Colonic mucosa (tissue), 4 donors: ENCODE measurements at places on chromosomes 1 and 21. TPM values are rescaled to one million over a fixed set of nuclear protein-coding genes. Genes with fewer than 3 reads are reported as not detected.

WDR64 gene
- not detected for total RNA-seq

FMO2 gene
- 1.1 TPM for total RNA-seq

PRPF38A gene
- total RNA-seq = 56.7 TPM

UMODL1 gene
- 0.37 TPM for total RNA-seq

LGR6 gene
- total RNA-seq = 1.3 TPM

BROX gene
- 56.8 TPM for total RNA-seq

OR14A2 gene
- total RNA-seq = not detected

TMEM201 gene
- total RNA-seq = 5.1 TPM

OR2L13 gene
- total RNA-seq = not detected

FCGR3A gene
- 3.2 TPM for total RNA-seq

WNT3A gene
- total RNA-seq = not detected

FAM72D gene
- 0.96 TPM for total RNA-seq

KCND3 gene
- 0.94 TPM for total RNA-seq

KIF14 gene
- 2.7 TPM for total RNA-seq

LPAR3 gene
- 2.3 TPM for total RNA-seq

CCDC30 gene
- total RNA-seq = 1.5 TPM

COA7 gene
- 14.8 TPM for total RNA-seq

GBP6 gene
- not detected for total RNA-seq

S100A8 gene
- total RNA-seq = 0.79 TPM

MAEL gene
- total RNA-seq = not detected

ERG gene
- 6.7 TPM for total RNA-seq

DISC1 gene
- 3.4 TPM for total RNA-seq

OLIG2 gene
- total RNA-seq = not detected

PRDM15 gene
- 3.2 TPM for total RNA-seq

FMOD gene
- 49.3 TPM for total RNA-seq

FAM110D gene
- 1.1 TPM for total RNA-seq

TSTD1 gene
- 74.7 TPM for total RNA-seq
